ENCODE measurements at places on chromosomes 12 and 14.

DNA sequence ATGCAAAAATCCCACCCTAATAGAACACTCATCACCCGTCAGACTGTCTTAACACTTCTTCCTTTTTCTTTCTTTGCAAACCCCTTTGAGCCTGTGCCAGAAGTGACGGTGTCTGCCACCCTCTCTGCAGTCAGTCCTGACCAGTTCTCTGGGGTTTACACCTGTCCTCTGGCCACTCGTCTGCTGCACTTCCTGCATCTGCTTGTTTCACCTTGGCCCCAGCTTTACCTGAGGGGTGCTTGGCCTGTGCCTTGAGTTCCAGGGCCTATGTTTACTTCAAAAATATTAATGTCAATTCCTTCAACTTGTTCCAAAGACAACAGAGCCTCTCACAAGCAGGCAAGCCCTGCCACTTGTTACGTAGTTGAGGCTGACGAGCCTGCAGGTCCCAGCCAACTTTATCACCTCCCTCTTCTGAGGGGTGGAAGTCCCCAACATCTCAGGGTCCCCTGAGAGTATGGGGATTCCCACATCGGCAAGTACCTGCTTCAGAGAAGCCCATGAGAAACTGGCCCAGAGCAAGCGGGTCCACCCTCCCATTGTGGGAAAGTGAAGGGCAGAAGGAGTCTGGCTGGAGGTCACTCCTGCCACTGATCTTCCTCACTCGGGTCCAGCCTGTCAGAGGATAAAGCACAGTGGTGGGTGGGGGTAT, 205.4 kb downstream of the DAD1 start:
- no peak for DNase-seq

- no peak for DNase-seq
These were observed 2.4 kb upstream of the HOXC4 start for GRCh38 chr12:54051026-54051842.

DNA sequence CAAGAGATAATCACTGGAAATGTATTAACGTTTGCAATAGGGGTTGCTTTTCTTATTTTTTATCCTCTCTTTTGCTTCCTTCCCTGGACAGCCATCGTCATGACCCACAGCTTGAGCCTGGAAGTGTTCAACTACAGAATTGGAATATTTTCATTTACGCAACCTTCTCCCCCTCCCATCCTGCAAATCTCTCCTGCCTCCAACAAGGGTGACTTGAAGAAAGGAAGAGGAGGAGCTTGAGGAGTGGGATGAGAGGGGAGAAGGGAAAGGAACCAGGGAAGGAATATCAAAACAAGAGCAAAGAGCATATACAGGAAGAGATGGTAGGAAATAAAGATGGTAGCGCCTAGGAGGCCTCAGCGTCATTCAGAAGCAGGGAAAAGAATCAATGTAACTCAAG, 1.6 kb upstream of the MANSC4 start:
- DNase-seq = no peak

GRCh38 chr12:85036234-85036707, at the start of the genes LRRIQ1 and TSPAN19:
LRRIQ1 (plus strand) TSS chr12:85036351; CDS start chr12:85038177, 1,826 bp downstream.
TSPAN19 (minus strand) TSS chr12:85036277; CDS start chr12:85029946, 6,331 bp downstream.
- peak; percentile 82 for DNase-seq

- DNase-seq = no peak
These were observed 280.5 kb downstream of the FBXL14 start for GRCh38 chr12:1313906-1314305.

DNA sequence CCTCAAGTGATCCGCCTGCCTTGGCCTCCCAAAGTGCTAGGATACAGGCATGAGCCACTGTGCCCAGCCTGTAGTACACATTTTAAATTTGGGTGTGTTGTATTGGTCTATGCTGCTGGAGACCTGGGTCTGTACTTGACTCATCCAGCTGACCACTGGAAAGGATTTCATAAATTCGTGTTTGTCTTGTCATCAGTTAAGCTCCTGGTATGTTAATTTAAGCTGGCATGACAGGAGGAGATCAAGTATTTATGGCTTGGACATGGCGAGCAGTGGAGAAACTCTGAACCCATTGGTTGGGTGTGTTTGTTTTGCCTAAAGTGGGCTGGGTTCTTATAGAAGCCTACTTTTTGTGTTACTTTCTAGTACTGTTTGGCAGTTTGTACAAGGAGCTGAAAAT, 24.2 kb downstream of the YY1 start:
- DNase-seq = no peak

DNA sequence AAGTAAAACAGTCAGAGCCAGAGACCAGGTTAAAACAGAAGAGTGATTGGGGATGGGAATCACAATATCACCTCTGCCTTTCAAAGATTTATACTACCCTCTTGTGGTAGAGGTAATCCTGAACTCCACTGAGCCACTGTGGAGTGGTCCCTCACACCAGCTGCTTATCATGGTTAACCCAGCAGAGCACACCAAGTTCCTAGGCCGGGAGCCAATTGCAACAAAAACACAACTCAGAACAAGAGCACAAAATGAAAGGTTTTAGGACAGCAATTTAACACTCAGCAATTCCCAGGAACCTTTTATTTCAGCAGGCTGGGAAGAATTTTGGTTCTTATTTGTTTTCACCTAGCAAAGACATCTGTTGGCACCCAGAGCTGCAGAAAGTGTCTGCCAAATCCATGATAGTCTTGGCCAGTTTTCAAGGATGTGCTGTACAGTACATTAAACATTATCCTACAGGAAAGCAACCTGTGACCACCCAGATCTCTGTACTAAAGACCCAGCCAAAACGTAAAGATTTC, 220.5 kb upstream of the ATXN7L3B start:
- peak; percentile 27 for DNase-seq

DNA sequence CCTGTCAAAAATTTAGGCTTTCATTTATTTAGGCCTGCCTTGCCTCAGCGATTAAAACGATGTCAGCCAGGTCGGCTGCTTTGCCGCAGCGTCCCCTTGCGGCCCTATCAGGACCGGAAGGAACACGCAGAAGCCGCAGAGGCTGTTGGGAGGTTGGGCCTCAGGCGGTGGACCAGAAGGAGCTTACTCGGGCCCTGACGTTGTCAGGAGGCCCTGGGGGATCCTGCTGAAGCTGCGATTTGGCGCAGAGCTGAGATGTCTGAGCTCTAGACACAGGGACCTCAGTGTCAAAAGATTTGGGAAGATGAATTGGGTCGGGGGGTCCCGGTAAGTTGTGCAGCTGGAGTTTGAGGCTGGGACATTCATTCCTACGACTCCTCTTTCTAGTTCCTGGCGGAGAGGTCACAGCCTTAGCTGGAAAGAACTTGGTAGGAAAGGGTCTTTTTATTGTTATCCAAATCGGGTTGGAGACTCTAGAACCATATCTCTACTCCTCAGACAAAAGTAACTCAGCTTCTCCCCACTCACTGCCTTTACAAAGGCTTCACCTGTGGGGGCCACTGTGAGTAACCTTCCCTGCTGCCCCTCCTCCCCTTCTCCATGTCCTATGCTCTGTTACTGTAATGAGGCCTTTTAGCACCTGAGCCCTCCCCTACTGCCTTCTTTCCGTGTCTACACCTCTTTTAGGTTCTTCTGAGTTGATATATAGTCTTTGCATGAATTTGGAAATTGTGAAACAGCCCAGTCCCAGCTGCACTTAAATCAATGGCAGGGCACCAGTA, 6.6 kb upstream of the ABCD2 start:
- DNase-seq = no peak

- DNase-seq = no peak
These were observed 38.9 kb downstream of the CPSF2 start for GRCh38 chr14:92160619-92161018.

DNA sequence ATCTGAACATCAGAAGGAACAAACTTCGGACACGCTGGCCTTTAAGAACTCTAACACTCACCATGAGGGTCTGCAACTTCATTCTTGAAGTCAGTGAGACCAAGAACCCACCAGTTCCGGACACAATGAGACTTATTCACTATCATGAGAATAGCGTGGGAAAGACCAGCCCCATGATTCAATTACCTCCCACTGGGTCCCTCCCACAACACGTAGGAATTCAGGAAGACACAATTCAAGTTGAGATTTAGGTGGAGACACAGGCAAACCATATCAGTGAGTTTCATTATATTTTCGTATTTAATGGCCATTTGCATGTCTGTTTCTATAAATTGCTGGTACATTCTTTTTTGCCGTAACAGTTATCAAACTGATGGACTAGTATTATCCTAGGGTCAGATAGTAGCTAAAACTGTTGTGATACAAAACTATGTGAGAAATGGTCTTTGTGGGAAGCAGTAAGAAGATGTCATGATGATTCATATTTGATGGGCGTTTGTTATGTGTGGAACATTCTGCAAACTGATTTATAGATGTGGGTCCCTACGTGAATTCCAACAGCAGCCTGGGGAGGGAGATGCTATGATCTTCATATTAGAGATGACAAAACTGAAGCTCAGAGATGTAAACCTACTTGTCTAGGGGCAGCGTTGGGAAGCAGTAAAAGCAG, 282.4 kb upstream of the TMEM132C start:
- DNase-seq = no peak

DNA sequence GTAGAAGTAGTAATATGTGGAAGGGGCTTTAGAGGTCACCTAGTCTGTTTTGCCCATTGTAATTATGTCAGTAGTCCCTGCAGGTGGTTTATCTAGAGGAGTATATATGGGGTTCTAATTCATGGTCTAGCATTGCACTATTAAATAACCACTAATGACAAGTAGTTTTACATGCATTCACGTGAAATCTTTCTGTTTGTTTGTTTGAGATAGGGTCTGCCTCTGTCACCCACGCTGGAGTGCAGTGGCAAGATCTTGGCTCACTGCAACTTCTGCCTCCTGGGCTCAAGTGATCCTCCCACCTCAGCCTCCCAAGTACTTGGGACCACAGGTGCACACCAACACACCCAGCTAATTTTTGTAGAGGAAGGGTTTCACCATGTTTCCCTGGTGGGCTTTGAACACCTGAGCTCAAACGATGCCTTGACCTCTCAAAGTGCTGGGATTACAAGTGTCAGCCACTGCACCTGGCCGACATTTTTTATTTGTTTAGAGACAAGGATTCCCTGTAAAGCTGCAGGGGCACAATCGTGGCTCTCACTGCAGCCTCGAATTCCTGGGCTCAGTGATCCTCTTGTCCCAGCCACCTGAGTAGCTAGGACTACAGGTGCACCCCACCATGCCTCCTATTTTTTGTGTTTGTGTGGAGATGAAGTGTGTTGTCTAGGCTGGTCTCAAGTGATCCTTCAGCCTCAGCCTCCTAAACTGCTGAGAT, 12.0 kb upstream of the PSEN1 start:
- no peak for DNase-seq

- no peak for DNase-seq
These were observed 19.6 kb downstream of the RMST start for GRCh38 chr12:97482143-97482693.

DNA sequence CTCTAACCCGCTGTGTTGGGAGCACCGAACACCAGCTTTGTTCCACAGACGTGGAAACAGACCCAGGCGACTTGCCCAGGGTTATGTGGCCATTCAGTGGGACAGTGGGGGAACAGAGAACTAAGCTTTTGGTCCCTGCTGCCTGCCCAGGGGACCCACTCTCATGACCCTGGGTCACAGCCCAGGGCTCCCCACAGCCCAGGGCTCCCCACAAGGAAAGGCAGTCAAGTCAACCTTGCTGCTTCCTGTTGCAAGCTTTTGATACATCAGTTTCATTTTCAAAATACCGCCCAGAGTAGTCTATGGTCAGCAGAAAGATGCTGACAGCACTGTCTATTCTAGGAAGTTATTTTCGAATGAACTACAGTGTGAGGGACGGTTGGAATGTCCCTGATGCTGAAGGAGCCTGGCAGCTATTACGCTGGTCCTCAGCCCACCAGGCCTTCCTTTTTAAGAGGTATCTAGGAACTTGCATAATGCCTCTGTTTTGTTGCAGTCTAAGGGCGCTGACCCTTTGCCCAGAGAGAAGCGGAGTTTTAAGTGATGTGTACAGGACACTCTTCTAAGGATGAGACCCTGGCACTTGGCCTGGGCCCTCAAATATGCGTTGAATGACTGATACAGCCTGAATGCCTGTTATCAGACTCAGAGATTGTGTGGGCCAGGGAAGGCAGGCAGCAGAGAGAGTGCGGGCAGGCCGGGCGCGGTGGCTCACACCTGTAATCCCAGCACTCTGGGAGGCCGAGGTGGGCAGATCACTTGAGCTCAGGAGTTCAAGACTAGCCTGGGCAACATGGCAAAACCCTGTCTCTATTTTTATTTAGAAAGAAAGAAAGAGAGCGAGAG, 12.6 kb upstream of the TTC7B start:
- DNase-seq = no peak

- DNase-seq = no peak
These were observed 12.0 kb downstream of the ADSS1 start for GRCh38 chr14:104735830-104736642.

DNA sequence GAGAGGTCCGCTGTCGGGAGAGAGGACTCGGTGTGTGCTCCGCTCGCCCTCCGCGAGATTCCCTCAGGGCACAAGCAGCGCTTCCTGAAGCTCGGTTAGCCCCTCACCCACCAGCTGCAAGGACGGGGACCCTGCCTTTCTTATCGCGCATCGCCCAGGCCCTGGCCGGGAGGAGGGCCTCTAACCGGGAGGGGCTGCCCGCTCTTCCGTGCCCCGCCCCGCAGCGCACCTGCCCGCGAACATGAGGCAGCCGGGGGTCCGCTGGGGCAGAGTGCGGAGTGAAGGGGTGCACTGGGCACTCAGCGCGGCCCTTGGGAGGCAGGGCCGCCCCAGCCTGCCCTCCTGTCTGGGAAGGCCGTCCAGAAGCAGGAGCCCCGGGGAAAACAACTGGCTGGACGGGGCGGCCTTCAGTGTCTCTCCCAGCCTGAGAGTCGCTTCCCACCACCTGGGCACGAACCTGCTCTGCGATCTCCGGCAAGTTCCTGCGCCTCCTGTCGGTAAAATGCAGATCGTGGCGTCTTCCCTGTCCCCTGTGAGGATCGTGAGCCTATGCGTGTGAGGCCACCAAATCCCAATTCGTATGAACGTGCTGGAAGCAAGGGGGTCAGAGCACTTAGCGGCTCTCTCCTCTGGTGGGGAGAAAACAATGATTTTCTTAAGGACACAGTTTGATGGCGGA, 28.0 kb upstream of the ADIPOR2 start:
- peak; percentile 72 for DNase-seq

DNA sequence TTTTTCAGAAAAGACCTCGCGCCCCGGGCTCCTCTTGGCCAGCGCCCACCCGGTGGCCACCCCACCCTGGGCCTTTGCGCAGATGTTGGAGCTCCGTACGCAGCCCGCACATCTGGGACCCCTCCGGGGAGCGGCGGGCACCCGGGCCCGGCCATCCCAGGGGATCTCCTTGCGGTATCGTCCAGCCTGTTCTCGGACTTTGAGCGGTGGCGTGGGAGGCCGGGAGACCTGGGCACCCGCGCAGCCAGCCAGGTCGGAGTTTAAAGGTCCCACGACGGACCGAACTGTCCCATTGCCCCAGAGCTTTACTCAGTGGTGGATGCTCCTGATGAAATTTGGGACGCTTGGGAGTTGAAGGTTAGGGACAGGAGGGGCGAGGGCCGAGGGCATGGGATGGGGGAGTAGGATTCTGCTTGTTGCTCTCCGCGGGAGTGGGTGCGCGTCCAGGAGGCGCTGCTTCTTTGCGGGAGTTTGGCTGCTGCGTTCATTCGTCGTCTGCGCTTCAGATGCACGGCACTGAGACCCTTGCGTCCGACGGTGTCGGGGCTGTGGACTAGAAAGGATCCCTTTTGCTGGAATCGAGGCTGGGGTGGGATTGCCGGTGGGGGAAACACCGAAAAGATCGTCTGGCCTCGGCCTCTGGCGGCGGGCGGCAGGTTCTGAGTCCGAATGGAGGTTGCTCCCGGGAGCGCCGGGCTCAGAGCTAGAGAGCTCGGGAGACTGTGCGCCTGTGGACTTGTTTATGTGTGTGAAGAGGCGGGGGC, 1.4 kb downstream of the NTF3 start:
- DNase-seq = no peak

- DNase-seq = no peak
These were observed 59.5 kb upstream of the TMX1 start for GRCh38 chr14:51180577-51180976.

GRCh38 chr12:64814432-64814831, 10.0 kb upstream of the TBC1D30 start:
- DNase-seq = no peak

GRCh38 chr14:98682033-98682432, 590.0 kb downstream of the BCL11B start:
- no peak for DNase-seq
